Fibroblast of lung (primary cell): ENCODE measurements at places on chromosomes 3 and 15.

DNA sequence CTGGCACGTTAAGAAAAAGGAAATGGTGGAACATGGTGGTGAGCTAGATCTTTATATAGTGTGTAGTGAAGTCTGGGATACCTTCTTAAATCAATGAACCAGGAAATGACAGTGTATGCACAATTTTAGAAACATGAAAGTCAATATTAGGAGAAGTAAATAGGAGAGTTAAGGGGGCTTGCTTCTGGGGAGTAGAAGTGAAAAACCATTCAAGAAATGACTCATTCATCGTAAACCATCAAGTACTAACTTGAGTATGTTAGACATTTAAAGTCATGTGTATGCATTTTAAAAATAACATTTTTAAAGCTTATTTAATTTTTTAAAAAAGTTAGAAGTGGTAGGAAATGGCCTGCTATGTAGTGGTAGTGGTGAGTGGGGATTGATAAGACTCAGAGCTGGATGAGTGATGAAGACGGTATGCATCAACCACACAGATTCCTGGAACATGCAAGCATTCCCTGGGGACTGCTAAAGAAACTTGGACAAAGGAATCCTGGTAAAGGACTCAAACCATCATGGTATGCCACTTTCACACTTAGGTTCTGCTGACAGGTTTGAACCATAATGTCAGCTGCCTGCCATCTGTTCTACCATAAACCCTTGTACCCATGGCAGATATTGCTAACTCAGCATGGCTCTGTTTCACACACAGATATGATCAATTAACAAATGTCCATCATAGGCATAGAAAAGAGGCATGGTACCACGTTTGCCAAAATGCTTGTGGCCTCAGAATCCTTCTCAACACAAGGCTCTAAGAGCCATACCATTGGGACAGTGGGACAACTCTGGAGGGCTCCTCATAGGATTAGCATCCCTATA is 28.9 kb upstream of the MITF start:
- DNase-seq = peak; percentile 82
- H3K36me3 ChIP-seq = no peaks in the 10 kb centered on the region
- no peaks in the 10 kb centered on the region for H3K4me1 ChIP-seq

GRCh38 chr15:51307325-51307724 is 31.1 kb downstream of the CYP19A1 start:
- H3K4me1 ChIP-seq = no peaks in the 10 kb centered on the region
- DNase-seq = no peak
- H3K27me3 ChIP-seq = peaks cover 5% of the 10 kb centered on the region
- no peaks in the 10 kb centered on the region for H3K36me3 ChIP-seq
- H3K27ac ChIP-seq = no peak overlapping the region

DNA sequence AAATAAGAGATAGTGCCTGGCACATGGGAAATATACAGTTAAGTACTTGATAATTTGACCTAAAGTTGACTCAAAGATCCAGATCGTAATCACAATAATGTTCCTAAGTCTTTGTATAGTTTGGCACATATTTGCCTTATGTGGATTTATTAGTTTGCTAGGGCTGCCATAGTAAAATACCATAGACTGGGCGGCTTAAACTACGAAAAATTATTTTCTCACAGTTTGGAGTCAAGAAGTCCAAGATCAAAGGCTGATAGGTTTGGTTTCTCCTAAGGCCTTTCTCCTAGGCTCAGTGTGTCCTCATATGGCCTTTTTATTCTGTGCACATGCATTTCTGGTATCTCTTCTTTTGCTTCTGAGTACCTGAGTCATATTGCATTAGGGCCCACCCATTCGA is 453.7 kb downstream of the NAALADL2 start:
- no peak for DNase-seq
- no peak overlapping the region for H3K27ac ChIP-seq
- no peaks in the 10 kb centered on the region for H3K36me3 ChIP-seq
- no peak overlapping the region for H3K4me3 ChIP-seq
- H3K4me1 ChIP-seq = no peaks in the 10 kb centered on the region
- no peaks in the 10 kb centered on the region for H3K27me3 ChIP-seq

DNA sequence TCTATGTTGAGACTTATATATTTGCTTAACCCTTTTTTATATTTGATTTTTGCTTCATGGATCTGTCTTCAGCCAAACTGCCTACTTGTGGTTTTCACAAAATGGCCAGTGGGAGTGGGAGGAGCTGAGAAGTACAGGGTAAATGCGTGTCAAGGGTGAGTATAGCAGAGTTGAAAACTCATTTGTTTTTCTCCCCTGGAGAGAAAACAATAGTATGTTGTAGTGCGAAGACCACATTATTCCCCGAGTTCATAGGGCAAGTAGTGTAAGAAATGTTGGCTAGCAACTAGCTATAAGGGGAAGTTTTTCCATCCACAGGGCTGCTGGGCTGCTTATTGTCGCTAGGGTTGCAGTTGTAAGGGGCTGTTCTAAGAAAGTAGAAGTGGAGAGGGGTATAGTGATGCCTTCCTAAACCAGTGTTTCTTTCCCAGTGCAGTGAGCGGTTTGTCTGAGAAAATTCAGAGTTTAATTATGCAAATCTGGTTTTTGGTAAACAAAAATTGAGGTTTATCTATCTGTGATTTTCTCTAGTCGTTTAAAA is 153.8 kb upstream of the AZI2 start:
- no peak overlapping the region for H3K27ac ChIP-seq
- H3K36me3 ChIP-seq = no peaks in the 10 kb centered on the region
- no peaks in the 10 kb centered on the region for H3K4me1 ChIP-seq
- DNase-seq = no peak

GRCh38 chr3:32316976-32317375 is 74.7 kb upstream of the CMTM7 start:
- no peak overlapping the region for H3K4me3 ChIP-seq
- no peaks in the 10 kb centered on the region for H3K4me1 ChIP-seq
- H3K27ac ChIP-seq = no peak overlapping the region
- no peak for DNase-seq
- H3K36me3 ChIP-seq = no peaks in the 10 kb centered on the region

DNA sequence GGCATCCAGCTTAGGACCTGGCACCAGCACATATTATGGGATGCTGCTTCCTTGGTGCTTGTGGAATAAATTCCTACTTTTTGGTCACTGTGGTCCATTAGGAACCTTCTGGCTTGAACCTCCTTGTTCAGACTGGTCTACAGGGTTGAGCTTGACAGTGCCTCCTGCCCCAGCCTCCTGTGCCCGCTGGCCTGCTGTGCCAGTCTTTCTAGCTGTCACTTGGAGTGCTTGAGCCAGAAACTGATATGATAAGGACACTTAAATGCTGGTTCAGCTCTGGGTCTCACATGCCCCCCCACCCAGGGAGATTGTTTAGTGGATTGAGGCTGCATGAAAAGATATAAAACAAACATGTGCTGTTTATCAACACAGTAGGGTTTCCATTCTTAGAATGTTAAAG is 147.8 kb downstream of the SLCO3A1 start:
- H3K4me1 ChIP-seq = no peaks in the 10 kb centered on the region
- DNase-seq = no peak
- H3K4me3 ChIP-seq = no peak overlapping the region
- H3K27ac ChIP-seq = no peak overlapping the region
- H3K27me3 ChIP-seq = no peaks in the 10 kb centered on the region

DNA sequence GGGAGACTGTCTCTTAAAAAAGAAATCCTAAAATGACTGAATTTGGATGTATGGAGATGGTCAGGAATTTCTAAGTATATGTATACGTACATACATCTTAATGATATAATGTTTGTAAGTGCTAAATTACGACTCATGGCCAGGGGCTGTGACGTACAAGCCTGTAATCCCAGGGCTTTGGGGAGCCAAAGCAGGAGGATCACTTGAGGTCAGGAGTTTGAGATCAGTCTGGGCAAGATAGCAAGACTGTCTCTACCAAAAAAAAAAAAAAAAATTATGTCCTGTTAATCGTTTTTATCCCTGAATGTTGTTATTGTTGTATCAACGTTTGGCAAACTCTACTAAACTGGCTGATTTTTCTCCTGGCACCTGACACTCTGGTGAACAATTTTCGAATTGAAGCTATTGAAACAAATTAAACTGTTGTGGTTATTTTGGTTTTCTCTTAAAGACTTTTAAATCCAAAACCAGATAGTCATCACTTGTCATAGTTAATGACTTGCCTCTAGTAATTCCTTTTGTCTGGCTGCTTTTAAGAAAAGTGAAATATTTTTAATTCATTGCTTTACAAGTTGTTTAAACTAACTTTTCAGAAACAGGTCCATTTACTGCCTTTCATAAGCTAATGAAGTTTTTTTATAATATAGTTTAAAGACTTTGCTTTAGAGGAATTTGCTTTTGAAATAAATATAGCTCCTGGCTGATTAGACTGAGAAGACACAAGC is 7.0 kb downstream of the MORF4L1 start:
- peaks cover 4% of the 10 kb centered on the region for H3K36me3 ChIP-seq
- no peak overlapping the region for H3K4me3 ChIP-seq
- peak; percentile 28 for DNase-seq

DNA sequence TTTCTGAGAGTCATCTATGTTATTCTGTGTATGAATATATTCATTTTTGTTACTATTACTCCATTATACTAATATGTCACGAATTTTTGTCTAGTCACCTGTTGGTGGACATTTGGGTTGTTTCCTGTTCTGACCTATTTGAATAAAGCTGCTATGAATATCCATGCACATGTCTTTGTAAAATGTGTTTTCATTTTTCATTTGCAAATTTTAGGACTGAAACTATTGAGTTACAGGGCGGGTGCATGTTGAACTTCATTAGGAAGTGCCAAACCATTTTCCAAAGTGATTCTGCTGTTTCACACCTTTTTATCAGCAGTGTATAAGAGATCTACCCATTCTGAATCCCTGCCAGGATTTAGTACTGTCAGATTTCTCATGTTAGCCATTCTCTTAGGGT is 37.7 kb upstream of the IQCF6 start:
- H3K4me3 ChIP-seq = no peak overlapping the region
- no peak for DNase-seq
- H3K27me3 ChIP-seq = no peaks in the 10 kb centered on the region
- H3K36me3 ChIP-seq = no peaks in the 10 kb centered on the region

GRCh38 chr3:193816656-193817311 is 223.8 kb downstream of the OPA1 start:
- DNase-seq = peak; percentile 42
- peaks cover 17% of the 10 kb centered on the region for H3K27me3 ChIP-seq
- no peak overlapping the region for H3K27ac ChIP-seq
- no peak overlapping the region for H3K4me3 ChIP-seq

DNA sequence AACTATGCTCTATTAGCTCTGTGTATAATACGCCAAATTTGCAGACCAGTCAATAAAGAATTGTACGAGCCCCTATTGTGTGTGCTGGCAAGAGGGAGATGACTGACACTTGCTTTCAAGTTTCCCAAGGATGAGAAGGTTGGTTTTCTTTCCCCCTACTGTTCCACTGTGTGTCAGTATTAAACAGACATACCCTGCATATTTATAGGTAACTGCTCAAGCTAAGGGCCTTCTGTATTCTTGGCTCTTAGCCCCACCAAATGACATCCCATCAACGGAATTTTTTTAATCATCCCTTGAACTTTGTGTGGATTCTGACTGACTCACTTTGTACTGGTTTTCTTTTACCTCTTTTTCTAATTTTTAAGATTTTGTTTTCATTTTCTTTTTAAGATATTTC is 60.6 kb upstream of the GYG1 start:
- H3K27me3 ChIP-seq = no peaks in the 10 kb centered on the region
- no peak overlapping the region for H3K4me3 ChIP-seq
- H3K4me1 ChIP-seq = no peaks in the 10 kb centered on the region
- peak; percentile 81 for DNase-seq

GRCh38 chr3:112984485-112984884 is 6.3 kb upstream of the GTPBP8 start:
- DNase-seq = peak; percentile 11
- no peaks in the 10 kb centered on the region for H3K27me3 ChIP-seq
- H3K36me3 ChIP-seq = no peaks in the 10 kb centered on the region
- no peak overlapping the region for H3K27ac ChIP-seq

- no peaks in the 10 kb centered on the region for H3K36me3 ChIP-seq
- H3K4me1 ChIP-seq = no peaks in the 10 kb centered on the region
- DNase-seq = no peak
Measured at GRCh38 chr3:100844063-100844936, 135.0 kb downstream of the TFG start.

- H3K4me3 ChIP-seq = no peak overlapping the region
- H3K36me3 ChIP-seq = no peaks in the 10 kb centered on the region
- H3K27ac ChIP-seq = no peak overlapping the region
- no peak for DNase-seq
- H3K4me1 ChIP-seq = no peaks in the 10 kb centered on the region
Measured at GRCh38 chr3:81198756-81199155, 562.7 kb downstream of the GBE1 start.

DNA sequence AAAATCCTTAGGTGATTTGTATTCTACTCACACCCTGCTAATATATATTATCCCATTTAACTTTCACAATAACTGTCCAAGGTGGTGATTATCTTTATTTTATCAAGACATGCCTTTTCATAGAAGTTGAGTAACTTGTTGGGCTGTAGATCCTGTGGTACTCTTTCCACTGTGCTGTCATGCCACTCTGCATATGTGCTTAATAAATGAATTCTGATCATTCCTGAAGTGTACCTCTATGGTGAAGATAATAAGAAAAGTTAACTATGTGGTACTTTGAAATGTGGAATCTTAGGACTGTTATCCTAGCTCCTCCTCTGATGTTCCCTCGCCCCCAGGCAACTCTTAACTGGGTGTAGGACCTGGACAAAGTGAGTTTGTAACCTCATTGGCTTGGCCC is 5.2 kb downstream of the SNRK start:
- H3K4me3 ChIP-seq = no peak overlapping the region
- H3K4me1 ChIP-seq = peaks cover 15% of the 10 kb centered on the region
- H3K36me3 ChIP-seq = no peaks in the 10 kb centered on the region

GRCh38 chr3:48748754-48749153 is 31.7 kb upstream of the IP6K2 start:
- no peak overlapping the region for H3K4me3 ChIP-seq
- no peak overlapping the region for H3K27ac ChIP-seq
- H3K27me3 ChIP-seq = no peaks in the 10 kb centered on the region
- no peak for DNase-seq
- H3K36me3 ChIP-seq = peaks cover 3% of the 10 kb centered on the region

DNA sequence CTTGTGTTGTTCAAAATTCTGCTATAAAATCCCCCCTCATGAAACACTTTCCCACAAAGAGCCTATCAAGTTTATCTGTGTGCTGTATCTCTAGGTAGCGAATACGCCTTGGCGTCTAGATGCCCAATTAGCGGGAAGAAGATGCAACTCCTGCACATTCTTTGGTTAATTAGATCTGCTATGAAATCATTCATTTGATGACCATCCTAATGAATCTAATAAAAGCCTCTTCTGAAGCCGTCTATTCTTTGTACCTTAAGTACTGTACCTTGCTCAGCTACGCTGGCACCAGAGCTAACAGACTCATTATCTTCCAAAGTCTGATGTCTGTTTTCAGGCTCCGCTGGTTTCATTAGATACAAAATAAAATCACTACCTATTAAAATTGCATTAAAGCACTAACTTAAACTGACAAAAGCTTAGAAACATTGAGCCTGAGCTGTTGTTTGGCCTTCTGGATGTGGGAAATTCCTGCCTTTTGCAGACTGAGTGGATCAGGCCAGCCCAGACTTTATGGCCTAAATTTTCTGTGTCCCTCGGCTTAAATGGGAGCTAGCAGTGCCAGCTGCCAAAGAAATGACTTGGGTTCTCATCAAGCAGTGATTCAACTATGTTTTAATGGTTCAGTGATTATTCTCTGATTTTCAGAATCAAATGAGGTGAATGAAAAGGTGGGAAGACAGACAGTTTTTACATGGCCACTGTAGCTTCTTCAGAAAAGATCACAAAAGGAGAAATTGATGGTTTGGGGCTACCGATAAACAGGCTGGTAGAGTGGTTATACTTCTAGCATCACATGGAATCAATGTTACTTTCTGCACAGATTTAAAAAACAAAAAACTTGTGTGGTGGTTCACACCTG is 28.4 kb upstream of the CHST2 start:
- no peaks in the 10 kb centered on the region for H3K4me1 ChIP-seq
- no peak for DNase-seq
- H3K4me3 ChIP-seq = no peak overlapping the region
- no peaks in the 10 kb centered on the region for H3K36me3 ChIP-seq
- H3K27me3 ChIP-seq = peaks cover 2% of the 10 kb centered on the region
- H3K27ac ChIP-seq = no peak overlapping the region
